Non-pigmented ciliary epithelial cell (primary cell): ENCODE measurements at places on chromosomes 7 and 10.
A peak's percentile ranks its signal among the peaks of the same experiment; 100 is the strongest.

DNA sequence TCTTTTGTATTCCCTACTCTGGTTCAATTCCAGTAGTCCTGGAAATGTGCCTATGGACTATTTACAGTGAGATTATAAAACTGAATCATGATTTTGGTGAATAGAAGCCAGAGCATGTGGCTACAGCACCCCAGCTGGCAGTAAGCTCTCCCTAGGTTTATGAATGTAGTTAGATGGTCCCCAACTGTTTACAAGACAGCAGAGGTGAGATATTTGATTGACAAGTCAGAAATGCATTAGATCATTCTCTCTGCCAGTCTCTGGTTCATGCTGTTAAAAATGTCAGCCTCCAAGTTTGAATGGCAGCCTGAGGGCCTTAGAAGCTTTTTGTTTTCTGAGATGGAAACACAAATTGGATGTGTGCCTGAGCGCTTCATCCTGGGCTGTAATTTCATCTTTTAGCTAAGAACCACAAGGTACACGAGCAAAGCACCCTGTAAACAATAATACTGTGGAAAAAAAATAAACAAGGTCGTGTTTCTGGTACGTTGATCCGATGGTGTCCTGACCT lies 85.0 kb downstream of the BTRC start:
- DNase-seq, result no peak

- DNase-seq, result peak; percentile 99
Observed at GRCh38 chr10:69061305-69062161, 26.4 kb upstream of the SRGN start.

- DNase-seq, result no peak
Observed at GRCh38 chr7:3217166-3217565, 83.9 kb upstream of the SDK1 start.

- DNase-seq, result no peak
Observed at GRCh38 chr10:36202881-36203280, 560.8 kb upstream of the FZD8 start.

GRCh38 chr10:108591417-108591816 lies 1331.9 kb downstream of the XPNPEP1 start:
- DNase-seq, result no peak

GRCh38 chr7:158404031-158404761 lies 183.4 kb downstream of the PTPRN2 start:
- no peak for DNase-seq

GRCh38 chr7:144174613-144175012 lies 8.7 kb upstream of the CTAGE4 start:
- no peak for DNase-seq
